Fibroblast of lung (primary cell): ENCODE measurements at places on chromosomes 4 and X.

DNA sequence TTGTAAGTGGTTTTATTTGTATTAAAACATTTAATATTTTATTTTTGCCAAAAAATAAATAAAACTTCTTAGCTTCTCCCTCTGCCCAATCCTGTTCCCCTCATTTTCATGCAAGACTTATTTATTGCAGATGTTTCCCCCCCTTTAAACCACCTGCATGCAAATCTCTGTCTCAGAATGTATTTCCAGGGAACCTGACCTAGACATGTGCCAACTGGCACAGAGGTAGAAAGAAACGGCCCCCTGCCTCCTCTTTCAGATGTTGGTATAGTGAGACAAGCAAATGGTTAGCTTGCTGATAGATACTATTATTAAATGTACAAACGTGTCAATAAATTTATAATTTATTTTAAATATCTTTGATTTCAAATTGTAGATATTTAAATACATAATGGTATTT is 47.1 kb downstream of the KLF3 start:
- no peak for DNase-seq

DNA sequence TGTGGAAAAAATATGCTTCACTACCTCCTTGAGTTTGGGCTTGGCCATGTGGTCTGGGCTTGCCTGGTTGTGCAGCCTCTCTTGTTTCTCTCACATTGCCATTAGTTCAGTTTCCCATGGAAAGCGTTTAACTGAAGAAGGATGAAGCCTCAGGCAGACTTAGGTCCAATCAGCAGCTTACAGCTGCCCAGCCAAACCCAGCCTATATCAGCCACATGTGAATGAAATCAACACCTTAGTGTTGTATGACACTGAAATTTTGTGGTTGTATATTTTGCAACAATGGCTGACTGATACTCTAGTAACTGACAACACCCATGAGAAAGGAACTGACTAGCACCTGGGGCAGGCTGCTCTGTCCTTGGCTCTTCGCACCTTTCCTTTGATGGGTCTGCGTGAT is 81.2 kb downstream of the KLF8 start:
- no peak for DNase-seq

- DNase-seq, result peak; percentile 49
Observed at GRCh38 chr4:181078196-181078595, 1165.0 kb upstream of the TENM3 start.

DNA sequence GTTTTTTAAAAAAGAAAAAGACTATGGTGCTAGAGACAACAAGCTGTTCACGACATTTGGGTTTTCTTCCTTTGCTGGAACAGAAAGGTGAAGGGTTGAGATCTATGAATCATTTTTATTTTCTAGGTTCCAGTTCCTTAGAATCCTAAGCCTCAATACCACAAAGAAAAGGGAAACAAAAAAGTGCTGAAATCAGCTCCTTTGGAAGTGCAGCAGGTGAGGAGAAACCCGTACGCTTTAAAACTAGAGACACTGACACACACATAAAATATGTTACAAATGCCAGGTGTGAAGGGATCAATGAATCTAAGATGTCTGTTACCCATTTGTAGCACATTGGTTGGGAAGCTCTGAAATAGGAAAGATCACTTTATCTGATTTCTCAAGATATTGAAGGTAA is 125.2 kb downstream of the AREG start:
- DNase-seq, result no peak

DNA sequence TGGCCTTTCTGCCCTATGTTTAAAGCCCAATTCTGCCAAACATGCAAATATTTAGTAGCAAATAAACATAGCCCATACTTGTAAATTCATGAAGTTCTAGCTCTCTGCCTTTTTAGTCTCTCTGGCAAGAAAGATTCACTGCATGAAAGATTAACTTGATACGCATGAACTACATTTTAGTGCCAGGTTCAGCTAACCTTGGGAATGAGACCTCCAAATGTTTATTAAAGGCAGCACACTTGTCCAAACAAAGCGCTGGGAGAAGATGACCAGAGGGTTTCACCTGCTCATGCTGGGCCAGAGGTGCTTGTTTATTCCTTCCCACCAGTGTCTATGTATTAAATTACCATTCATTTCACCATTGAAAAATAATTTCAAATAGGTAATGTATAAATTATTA is 44.5 kb upstream of the IL1RAPL1 start:
- DNase-seq, result no peak

DNA sequence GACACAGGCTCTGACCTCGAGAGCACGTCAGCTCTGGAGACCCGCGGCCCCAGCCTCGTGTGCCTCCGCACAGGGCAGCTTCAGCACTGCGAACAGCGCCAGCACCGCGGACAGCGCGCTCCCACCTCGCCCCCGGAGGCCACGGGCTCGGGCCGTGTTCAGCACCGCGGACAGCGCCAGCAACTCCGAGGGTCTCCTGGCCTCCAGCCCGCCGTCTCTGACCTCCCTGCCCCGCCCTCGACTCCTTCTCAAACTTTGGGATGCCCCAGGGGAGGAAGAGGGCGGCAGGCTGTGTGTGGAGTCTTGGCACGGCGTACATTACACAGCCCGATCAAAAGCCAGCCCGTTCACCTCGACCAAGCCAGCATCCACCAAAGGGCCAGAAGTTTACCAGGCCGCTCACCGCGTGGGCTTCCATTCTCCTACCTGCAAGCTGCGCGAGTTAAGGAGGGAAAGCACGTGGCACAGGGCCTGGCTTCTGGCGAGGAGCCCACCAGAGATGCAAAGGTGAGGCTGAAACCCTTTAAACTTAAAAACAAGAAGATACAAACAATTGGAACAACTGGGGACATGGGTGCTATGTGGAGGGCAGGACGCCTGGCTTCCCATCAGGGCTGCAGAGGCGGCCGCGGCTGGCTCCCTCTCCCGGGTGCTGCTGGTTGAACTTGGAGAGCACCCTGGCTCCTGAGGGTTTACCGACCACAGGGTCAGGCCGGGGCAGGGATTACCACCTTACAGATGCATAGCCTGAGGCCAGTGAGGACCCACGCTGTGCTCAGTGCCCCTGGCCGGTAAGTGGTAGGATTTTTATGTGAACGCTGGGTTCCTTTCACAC is 4.5 kb upstream of the NKX1-1 start:
- peak; percentile 35 for DNase-seq

GRCh38 chr4:61890321-61890720 is 690.2 kb downstream of the ADGRL3 start:
- no peak for DNase-seq

- peak; percentile 48 for DNase-seq
Observed at GRCh38 chr4:84631573-84631972, 48.6 kb downstream of the CDS1 start.
